Sigmoid colon (tissue), 7 donors: ENCODE measurements at places on chromosomes 3 and 15. TPM values are rescaled to one million over a fixed set of nuclear protein-coding genes. Genes with fewer than 3 reads are reported as not detected.
A peak's percentile ranks its signal among the peaks of the same experiment; 100 is the strongest.

The ZNF660 gene
- 3.3 TPM for total RNA-seq

The AP3B2 gene
- total RNA-seq = 2.5 TPM

The SRGAP3 gene
- total RNA-seq = 5.8 TPM

- DNase-seq = no peak
- H3K4me1 ChIP-seq = peaks cover 67% of the 10 kb centered on the region
Observed at GRCh38 chr3:64743156-64743886, 55.5 kb upstream of the ADAMTS9 start.

- H3K4me1 ChIP-seq = no peaks in the 10 kb centered on the region
- H3K4me3 ChIP-seq = no peak overlapping the region
- no peak for DNase-seq
- H3K27ac ChIP-seq = no peak overlapping the region
- no peaks in the 10 kb centered on the region for H3K27me3 ChIP-seq
Observed at GRCh38 chr3:185582871-185583270, 3.2 kb upstream of the SENP2 start.

- DNase-seq = no peak
- peak overlapping the region; percentile 66 for H3K4me3 ChIP-seq
- peaks cover 19% of the 10 kb centered on the region for H3K4me1 ChIP-seq
- H3K27ac ChIP-seq = peak overlapping the region; percentile 84
- no peaks in the 10 kb centered on the region for H3K36me3 ChIP-seq
Observed at GRCh38 chr3:32685543-32686185, 676 bp downstream of the CNOT10 start.

- no peak overlapping the region for H3K4me3 ChIP-seq
- H3K36me3 ChIP-seq = peaks cover 8% of the 10 kb centered on the region
- H3K27me3 ChIP-seq = no peaks in the 10 kb centered on the region
Observed at GRCh38 chr3:196275126-196275525, 12.4 kb downstream of the PCYT1A start.

GRCh38 chr15:42012241-42012640, 8.6 kb downstream of the PLA2G4E start:
- no peak overlapping the region for H3K4me3 ChIP-seq
- H3K27ac ChIP-seq = no peak overlapping the region
- no peaks in the 10 kb centered on the region for H3K36me3 ChIP-seq
- no peaks in the 10 kb centered on the region for H3K27me3 ChIP-seq
